KG1 (cell line): ENCODE measurements at places on chromosomes 12 and 14.

DNA sequence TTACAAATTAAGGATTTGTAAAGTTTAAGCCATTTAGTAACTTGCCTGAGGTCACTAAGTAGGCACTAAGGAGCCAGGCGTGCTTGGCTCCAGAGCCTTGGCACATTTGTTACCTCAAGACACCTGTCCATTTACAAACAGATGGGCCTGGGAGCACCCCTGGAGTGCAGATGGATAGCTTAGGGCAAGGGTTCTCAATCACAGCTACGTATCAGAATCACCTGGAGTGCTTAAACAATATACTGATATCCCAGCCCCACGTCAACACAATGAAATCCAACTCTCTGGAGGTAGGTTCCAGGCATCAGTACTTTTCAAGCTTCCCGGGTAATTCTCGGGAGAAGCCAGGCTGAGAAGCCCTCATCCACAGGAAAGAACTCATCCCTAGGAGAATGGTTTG, 45.4 kb downstream of the SLC8A3 start:
- no peak for DNase-seq

DNA sequence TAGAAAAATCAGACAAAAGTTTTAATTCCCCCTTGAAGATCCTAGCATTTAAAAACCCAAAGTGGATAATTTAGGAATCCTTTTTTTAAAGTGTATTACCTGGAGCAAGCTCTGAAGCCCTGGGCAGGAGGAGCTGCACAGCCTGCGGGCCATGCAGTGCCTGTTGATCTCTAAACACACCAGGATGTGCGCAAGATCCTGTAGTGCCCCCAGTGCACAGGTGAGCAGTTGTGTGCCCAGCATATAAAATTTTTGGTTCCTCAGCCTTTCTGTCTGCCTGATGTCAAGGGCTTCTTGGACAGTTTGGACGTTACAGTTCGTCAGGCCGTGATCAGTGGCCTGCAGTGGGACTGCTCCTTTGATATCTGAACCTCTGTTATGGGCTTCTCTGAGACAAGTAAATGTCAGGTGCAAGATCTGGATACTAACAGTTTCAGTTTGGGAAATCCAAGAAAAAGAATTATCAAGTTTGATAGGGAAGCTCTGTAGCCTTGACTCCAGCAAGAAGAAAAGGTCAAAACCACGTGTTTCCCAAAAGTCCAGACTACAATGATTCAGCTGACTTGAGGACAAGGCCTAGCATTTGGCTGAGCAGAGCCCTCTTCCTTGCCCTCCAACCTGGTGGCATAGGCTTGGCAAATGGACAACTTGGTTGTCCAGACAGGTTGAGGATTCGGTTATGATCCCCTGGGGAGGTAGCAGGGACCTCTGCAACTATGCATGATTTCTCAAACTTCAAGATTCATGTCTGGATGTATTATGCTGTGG, 1.0 kb downstream of the ATXN7L3B start:
- peak; percentile 6 for DNase-seq

GRCh38 chr12:66916189-66916588, 237.3 kb upstream of the GRIP1 start:
- no peak for DNase-seq

DNA sequence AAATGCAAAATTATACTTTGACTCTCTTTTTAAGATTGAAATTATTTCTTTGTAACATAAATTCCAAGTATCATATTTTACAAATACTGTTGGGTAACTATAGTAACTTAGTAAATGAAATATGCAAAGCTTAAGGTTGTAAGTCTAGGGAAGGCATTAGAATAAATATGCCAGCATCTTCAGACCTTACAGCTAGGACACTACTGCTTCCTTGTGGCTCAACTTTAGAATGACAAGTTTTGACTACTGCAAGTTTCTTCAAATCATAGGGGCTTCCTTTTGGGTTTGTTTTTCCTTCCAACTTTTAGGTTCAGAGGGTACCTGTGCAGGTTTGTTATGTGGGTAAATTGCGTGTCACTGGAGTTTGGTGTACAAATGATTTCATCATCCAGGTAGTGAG, 17.7 kb upstream of the ANP32D start:
- no peak for DNase-seq

- DNase-seq = no peak
Measured at GRCh38 chr12:73321319-73321718, 1049.1 kb downstream of the TRHDE start.

DNA sequence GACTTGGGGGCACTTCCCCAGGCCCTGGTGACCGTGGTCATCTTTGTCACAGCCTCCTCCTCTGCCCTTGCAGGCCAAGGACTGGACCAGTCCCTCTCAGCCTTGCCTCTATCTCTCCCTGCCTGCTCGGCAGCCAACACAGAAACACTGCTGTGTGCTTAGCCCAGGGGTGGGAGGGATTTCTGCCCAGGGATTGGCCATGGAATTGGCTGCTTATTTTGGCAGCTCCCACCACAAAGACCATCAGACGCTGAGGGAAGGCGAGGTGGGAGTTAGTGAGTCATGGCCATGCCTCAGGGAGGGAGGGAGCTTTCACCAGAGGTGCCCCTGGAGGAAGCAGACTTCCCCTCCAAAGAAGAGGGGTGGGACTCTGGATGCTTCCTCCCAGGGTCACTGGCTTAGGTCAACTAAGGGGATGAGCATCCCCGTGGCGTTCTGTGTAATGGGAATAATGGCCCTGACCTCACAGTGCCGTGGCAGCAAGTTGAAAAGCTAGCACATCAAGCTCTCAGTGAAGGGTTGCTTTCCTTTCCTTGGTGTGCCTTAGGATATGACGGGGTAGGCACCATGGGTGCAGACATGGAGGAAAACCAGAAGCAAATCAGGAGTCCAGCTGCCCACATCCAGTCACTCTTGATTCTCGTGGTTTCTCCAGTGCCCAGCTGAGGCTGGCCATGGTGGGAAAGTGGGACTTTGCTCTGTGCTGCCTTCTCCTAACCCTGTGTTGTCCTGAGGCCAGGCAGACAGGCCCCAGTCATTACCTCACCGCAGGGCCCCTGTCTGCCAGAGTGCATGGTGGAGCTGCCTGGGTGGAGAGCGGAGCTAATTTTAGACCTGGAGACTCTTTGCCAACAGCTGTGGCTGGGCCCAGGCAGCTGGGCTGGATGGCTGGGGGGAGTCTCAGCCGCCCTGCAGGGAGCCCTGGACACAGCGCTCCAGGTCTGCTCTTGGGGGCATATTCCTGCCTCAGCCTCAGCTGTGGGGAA, 21.4 kb downstream of the B4GALNT3 start:
- no peak for DNase-seq

DNA sequence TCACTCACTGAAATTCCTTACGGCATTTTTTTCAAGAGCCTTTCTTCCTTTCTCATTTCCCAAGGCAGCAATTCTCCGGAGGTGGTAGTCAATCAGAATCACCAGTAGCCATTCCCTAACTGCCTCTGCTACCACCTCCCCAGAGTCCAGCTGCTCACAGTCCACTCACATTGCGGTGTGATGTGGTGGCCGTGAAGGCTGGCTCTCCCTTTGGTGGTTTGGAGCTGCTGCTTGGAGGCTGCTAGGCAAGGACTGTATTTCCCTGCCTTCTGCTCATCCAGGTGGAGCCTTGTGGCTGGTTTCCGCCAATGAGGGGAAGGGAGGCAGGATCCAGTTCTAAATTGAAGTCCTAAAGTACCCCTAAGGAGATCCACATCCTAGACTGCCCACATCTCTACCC, 222.0 kb downstream of the ANO2 start:
- no peak for DNase-seq

GRCh38 chr14:54772451-54772881, 130.2 kb downstream of the GCH1 start:
- DNase-seq = no peak

DNA sequence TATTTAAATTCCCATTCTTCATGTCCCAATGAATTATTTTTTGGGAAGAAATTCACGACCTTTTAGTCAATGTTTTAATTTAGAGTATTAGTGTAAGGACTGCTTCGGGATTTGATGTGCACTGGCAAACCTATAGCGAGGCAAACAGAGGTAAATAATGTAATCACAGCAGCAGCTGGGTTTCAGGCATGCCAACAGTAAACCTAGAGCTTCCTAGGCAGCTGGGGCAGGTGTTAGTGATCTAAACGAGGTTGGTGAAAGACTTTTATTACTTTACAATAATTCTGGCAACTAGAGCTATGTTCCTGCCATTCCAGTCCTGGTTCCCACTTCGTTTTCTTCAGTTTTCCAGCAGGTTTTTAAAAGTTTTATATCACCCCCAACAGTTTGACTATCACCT, 1036.4 kb upstream of the FOXG1 start:
- DNase-seq = no peak

- no peak for DNase-seq
Measured at GRCh38 chr14:103177376-103177775, 54.1 kb downstream of the TNFAIP2 start.

- peak; percentile 38 for DNase-seq
Measured at GRCh38 chr12:11500188-11500860, 105.0 kb upstream of the PRB2 start.

DNA sequence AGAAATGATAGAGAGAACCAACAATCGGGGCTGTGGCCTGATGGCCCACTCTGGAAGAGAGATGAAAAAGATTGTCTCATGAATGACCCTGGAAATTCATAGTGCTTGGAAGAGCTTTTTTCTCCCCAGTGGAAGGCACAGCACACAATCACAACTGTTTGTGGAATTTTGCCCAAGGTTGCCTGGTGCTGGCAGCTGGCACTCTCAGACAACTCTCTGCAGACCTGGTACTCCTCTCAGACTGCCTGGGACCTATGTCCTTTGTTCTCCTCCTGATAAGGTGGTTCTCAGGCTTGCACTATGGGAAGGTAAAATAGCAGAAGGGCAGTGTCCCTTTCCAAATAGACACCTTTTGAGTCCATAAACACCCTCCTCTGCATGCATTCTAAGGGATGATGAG, 144.1 kb upstream of the SEL1L start:
- no peak for DNase-seq

DNA sequence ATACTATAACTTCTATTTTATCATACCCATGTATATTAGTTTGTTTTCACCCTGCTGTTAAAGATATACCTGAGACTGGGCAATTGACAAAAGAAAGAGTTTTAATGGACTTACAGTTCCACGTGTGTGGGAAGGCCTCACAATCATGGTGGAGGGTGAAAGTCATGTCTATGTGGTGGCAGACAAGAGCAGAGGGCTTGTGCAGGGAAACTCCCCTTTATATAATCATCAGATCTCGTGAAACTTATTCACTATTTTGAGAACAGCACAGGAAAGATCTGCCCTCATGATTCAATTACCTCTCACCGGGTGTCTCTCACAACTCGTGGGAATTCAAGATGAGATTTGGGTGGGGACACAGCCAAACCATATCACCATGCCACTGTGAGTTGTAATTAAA, 135.8 kb downstream of the SYNE2 start:
- no peak for DNase-seq

- no peak for DNase-seq
Measured at GRCh38 chr14:60721326-60722106, 2.6 kb downstream of the SIX4 start.

DNA sequence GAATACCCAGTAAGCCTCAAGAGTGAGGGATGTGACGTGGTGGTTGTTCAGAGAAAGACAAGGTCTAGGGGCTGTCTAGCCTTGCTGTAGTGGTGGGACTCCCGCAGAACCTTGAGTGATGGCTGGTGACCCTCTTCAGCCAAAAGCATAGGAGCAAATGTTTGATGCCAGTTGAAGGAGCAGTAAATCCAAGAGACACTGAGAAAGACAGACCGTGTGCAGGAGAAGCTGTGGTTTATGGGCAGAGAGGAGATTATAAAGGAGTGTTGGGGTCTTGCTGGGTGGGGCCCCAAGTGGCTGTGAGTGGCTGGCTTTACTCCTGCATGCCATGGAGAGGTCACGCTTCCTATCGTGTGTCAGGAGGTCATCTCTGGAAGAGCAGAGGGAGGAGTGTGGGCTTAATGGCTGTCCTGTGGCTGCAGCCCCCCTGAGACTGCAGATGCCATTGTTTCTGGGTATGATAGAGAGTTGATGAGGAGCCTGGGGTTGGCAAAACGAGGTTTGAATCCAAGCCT, 152.0 kb upstream of the CCND2 start:
- DNase-seq = no peak

DNA sequence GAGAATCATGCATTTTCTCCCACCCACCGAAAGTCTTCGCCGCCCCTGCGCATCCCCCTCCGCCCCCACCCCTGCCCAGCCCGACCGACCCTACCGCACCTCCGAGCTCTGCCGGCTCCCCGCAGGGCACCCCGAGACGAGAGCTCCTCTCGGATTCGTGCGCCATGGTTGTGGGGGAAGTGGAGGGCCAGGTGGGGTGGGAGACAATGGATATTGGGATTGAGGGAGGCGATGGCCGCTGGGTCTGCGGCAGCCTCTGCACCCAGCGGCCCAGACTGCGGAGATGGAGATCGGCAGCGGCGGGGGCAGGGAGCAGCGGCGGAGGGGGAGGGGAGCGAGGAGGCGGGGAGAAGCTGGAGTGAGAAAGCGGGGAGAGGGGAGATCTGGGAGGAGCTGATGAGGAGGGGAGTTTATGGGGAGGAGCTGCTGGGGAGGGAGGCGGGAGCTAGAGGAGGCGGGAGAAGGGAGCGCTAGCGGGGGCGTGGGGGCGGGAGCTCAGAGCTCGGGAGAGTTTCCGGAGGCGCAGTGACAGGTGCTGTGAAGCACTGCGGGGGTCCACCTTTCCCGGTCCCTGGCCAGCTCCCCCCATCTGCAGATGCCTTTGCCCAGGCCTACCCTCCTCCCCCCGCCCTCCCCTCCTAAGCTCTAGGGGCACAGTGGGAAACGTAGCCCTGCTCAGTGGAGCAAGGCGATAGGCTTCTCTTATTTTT, at the start of gene SALL2:
SALL2 (minus strand) TSS at position 385 of the 710 bp plus-strand sequence; CDS start at position 166, 219 bp downstream.
- DNase-seq = no peak

DNA sequence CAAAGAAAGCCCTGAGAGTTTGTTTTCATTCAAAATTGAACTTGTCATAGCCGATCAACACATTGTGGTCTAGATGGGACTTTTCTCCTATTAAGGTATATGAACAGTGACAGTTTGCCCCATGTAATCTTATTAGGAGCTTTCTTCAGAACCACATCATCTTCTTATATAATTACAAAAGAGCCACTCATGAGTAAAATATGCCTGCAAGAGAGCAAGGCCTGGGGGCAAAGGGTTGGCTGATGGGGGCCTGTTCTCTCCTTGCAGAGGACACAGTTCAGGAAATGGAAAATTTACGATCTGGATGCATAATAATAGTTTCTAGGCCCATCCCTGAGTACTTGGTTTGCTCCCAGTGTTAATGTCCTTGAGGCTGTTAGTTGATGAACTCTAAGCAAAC, 87.8 kb downstream of the FLRT2 start:
- no peak for DNase-seq

- DNase-seq = no peak
Measured at GRCh38 chr14:23143911-23144310, 24.9 kb upstream of the CEBPE start.

- DNase-seq = no peak
Measured at GRCh38 chr12:128008341-128008740, 258.6 kb upstream of the TMEM132C start.

- DNase-seq = no peak
Measured at GRCh38 chr14:38868399-38869290, 234.4 kb downstream of the SEC23A start.

DNA sequence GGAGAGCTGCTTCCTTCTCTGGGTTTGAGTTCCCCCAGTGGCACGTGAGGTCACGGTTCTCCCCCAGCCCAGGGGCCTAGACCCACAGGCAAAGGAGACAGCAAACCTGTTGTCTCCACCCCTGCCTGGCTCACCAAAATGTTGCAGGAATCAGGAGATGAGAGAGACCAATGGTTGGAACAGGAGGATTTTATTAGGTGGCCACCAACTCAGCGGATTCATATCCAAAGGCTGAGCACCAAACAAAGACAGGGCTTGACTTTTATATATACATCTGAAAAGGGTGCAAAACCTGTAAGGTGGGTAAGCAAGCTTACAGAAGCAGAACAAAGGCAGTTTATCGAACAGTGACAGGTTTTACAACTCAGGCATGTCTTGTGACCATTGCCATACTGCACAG, 9.2 kb upstream of the ADAM21 start:
- no peak for DNase-seq
